NCI-H1092 treated with DMSO at 0.1 percent for 48 hours (cell line): ENCODE measurements at places on chromosomes 1 and 21.

DNA sequence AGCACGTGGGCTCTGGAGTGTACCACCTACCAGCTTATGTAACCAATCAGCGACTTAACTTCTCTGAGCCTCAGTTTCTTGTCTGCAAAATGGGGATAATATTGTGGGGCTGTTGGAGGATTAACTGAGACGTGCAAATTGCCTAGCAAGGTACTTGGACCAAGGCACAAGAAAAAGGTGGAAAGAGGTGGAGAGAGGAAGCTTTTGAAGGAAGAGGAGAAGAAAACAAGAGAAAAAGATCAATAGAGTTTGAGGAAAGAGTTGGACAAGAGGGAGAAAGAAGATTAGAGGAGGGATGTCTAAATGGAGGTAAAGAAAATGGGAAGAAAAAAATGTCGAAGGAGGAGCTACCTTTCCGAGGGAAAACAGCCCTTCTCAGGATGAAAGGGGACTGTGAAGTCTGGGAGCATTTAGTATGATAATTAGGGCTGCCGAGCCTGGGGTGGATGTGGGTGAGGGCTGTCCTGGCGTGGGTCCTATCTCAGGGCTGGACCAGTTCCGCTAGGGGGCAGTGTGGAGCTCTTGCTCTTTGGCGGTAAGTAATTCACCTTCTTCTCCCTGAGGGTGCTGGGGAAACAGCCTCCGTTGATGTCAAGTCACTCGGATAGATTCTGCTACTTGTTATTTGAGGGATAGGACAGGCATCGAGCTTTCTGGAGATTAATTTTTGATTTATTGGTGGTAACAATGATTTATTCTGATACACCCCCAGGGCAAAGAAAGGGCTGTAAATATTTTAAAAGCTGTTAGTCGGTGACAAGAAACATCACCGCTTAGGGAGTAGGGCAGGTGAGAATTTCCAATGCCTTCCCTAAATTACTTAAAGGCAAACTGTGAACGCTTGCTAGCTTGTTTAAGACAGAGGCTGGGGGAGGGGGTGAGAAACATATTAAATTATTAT, 79.0 kb upstream of the NFASC start:
- DNase-seq: peak; percentile 60

DNA sequence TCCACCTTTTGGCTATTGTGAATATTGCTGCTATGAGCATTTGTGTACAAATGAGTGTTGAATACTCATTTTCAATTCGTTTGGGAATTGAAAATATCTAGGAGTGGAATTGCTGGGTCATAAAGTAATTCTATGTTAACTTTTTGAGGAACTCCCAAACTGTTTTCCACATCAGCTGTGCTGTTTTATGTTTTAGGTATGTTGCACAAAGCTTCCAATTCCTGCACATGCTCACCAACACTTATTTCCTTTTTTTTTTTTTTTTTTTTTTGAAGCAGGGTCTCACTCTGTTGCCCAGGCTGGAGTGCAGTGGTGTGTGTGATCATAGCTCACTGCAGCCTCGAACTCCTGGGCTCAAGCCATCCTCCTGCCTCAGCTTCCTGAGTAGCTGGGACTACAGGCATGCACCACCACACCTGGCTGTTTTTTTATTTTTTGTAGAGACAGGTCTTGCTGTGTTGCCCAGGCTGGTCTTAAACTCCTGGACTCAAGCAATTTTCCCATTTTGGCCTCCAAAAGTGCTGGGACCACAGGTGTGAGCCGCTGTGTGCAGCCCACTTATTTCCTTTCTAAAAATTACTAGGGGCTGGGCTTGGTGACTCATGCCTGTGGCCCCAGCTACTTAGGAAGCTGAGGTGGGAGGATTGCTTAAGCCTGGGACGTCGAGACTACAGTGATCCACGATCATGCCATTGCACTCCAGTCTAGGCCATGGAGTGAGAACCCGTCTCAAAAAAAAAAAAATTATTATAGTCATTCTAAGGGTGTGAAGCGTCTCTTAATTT, 33.4 kb downstream of the TMCC2 start:
- DNase-seq: no peak

GRCh38 chr21:20023193-20023592, 975.0 kb upstream of the NCAM2 start:
- no peak for DNase-seq

DNA sequence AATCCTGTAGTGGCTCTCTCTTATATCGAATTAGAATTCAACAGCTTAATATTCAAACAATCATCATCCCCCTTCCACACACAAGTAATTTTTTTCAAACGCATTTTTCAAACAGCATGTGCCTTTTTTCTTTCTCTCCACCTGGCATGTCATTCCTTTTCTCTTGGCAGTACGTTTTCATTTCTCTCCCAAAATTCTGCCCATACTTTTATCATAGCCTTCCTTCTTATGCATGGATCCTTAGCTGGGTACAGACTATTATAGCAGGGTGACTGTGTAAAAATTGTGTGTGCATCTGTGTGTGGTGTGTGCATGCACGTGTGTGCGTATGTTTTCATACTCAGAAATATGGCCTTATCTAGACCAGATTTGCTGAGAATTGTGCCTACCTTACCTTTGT, 184.3 kb downstream of the ZC3H11B start:
- no peak for DNase-seq

DNA sequence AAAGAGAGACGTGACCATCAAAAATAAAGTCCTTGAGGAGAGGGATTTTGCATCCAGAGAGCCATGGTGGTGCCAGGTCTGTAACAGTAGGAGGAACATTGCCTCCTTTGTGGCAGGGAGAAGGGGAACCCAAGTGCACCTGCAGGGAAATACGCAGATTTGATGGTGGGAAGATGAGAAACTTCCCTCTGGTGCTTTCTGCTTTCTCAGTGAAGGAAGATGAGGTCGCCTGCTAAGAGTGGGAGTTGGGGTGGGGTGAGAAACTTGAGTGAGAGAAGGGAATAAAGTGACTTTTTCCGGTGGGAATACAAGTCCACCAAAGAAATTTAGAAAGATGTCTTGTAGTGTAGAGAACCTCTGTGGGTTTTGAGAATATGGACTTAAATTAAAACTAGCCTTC, 9.1 kb downstream of the PLA2G4A start:
- no peak for DNase-seq
